ENCODE measurements at places on chromosomes 12 and 14.

DNA sequence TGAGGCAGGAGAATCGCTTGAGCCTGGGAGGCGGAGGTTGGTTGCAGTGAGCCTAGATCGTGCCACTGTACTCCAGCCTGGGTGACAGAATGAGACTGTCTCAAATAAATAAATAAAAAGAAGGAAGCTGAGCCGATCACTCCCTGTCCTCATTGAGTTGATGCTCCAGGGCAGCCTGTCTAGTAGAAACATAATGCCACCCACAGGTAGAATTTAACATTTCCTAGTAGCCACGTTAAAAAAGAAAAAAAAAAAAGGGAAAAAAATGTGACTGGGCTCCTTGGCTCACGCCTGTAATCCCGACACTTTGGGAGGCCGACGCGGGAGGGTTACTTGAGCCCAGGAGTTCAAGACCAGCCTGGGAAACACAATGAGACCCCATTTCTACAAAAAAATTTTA, 135.7 kb downstream of the SCARB1 start:
- no peak for DNase-seq

DNA sequence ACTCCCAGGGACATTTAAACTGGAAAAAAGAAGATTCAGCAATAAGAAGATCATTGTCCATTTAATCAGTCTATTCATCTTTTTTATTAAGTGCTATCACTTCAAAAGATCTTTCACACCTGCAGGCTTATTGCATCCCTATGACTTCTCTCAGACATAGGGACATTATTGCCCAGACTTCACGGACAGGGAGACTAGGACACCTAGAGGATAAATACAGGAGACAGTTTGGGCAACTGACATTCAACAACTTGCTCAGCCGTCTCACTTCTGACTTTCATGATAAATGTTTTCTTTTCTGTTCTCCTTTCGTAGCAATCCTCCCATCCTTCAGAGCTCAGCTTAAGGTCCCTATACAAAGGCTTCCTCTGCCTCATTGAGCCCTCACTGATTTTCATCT, 84.3 kb downstream of the TMEM30B start:
- no peak for DNase-seq

- no peak for DNase-seq
These were observed 416.2 kb downstream of the C12orf50 start for GRCh38 chr12:87612996-87613395.

DNA sequence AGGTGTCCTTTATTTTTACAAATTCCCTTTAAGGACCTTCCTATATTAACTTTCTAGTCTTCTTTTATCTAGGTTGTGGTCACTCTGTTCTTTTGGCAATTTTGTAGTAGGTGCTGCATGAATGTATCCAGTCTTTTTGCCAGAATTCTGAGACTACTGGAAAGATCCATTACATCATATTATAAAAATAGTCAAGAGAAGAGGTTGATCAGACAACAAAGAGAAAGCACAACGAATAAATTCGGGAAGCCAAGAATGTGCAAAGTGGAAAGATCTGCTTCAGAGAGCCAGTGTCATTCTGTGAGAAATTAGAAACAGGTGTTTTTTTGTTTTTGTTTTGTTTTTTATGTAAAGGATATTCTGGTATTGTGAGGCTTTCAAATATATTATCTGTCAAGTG, 15.8 kb upstream of the SLC16A7 start:
- no peak for DNase-seq

DNA sequence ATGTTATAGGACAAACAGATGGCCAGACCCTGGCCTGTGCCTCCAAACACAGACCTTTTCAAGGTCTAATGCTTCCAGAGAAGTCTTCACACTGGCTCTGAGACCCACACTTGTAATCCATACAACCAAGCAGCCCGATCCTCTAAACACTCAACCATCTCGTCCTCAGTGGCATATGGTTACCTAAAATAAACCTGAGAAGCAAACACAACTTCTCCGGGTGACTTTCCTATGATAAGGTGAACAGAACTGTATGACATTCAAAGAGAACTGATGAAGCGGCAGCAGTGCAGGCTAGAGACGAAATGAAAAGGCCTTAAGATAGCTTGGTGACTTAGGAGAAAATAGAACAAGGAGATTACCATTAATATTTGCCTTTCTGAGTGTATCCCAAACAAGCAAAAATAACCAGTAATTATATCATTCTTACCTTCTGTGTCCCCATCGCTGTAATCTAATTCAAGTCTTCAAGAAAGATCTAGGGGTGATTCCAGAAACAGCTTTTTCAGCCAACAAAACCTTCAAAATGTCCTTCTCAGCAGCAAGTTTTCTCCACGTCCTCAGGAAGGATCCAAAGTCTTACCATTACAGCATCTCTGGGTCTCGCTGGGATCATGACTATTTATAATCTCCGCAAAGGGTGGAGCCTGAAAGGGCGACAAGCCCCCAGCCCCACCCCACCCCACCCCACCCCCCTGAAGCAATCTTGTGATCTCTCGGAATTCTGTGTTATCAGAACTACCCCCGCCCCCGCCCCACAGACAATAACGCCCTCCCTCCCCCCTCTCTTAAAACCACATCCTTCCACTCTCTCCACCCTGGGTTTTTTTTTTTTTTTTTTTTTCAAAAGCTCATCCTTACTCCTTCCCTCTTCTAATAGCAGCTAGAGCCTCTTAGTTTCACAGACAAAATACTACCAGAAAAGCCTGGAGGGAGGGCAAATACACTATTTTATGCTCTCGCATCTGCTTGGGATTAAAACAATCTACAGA, at the start of gene SLC2A3:
Gene SLC2A3, minus strand, starts transcription at position 598 of the 992 bp plus-strand sequence. Its CDS starts 153 bp downstream, at position 445.
- DNase-seq: peak; percentile 73

DNA sequence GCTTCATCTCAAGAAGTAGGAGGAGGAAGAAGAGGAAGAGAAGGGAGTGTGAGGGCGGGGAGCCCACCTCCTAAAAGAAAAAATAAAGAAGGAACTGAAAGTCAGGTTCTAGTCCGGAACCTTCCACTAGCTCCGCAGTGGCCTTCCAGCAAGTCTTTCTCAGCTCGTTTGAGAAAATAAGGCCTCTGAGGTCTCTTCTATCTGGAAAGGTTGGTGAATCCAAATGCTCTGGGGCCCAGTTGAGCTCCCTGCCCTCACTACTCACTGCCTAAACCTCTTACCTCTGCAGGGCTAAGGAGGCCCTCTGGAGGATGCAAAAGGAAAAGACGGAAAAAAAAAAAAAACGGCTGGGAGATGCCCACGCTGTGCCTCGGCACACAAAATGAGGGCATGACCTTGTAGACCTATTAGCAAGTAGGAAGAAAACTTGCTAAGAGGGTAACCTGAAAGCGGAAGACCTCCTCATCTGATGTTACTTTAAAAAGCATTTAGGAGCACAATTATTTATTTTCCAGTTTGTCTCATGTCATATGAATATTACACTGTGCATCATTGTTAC, 35.9 kb downstream of the FBLN5 start:
- no peak for DNase-seq

DNA sequence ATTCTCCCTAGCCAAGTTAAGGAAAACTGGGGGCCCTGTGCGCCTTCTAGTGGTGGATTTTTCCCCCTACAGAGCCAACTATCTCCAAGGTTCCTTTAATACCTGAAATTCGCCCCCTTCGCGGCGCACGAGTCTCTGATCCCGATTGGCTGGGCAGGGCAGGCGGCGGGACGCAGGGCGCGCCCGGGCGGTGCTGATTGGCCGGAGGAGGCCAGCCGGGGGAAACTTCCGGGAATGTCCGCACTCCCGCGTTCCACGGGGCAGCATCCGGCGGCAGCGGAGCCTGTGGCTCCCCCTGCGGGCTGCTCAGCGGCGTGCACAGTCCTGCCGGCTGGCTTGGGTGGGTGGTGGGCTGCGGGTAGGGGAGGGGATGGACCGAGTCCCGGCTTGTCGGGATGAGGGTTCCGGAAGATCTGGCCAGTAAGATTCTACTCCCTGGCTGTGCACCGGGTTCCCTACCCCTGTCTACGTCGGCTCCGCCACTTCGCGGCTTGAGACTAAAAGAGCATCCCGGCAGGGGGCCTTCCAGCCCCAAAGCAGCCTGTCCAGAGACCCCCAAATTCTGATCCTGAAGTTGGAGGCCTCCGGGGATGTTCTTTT, at the start of gene NABP2:
Gene NABP2, plus strand, starts transcription at position 241 of the 600 bp plus-strand sequence. CDS start 515 bp downstream, outside the sequence.
- DNase-seq: peak; percentile 80

DNA sequence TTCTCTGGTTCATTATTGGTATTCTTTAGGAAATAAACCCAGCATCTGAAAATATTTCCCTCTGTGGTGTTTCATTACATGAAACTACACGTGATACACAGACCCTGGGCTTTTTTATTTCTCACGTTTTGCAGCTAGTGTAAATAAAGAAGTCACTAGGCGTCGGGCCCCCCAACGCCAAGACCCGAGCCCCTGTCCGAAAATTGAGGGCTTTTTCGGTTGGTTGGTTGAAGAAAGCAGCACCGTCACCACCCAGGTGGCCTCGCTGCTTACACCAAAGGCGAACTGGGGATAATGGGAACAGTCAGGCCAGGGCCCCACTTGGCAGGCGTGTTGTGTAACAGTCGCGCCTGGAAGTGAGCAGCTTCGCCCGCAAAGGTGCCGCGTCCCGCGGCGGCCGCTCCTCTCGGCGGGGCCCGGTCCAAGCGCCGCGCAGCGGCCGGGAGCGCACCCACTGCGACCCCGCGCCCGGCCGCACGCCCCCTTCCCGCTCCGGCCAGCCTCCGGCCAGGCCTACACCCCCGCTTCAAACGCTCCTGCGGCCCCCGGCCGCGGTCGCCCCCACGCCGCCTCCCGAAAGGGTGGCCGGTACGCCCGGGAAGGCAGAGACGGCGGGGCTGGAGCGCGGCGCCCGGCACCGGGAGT, 1.2 kb downstream of the DUSP16 start:
- DNase-seq: peak; percentile 32

GRCh38 chr14:104694991-104695659, 5.7 kb downstream of the INF2 start:
- no peak for DNase-seq

GRCh38 chr14:44895716-44896115, 66.0 kb downstream of the KLHL28 start:
- DNase-seq: no peak

DNA sequence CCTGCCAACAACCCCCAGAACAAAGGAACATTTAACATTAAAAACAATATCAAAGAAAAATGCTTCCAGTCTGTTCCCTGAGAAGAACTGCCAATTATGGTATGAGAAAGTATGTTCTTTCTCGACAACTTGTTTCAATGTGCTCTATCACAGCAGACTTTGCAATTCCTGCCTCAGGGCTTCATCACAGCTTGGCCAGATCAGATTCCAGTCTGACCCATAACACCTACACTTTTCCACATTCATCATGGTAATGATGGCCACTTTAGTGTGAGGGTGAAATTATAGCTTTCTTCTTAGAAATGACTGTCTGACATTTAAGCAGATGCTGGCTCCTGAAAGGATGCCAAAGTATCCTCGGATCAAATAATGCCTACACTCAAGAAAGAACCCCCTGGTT, 17.0 kb downstream of the NEK9 start:
- no peak for DNase-seq

DNA sequence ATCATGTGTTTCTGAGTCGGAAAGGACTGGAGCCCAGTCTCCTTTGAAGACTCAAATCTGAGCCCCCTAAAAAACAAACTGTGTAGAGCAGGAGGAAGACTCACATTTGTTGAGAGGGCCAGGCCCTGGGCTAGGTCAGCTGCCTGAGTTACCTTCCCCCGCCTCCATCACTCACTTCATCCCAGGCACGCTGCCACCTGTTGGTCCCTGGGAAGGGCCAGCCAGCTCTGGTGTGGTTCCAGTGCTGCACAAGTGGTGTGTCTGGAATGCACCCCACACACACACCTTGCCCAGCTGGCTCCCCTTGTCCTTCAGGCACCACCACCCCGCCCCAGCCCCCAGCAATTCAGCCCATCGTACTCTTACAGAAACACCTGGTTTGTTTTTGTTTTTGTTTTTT, 9.0 kb downstream of the MVK start:
- no peak for DNase-seq

DNA sequence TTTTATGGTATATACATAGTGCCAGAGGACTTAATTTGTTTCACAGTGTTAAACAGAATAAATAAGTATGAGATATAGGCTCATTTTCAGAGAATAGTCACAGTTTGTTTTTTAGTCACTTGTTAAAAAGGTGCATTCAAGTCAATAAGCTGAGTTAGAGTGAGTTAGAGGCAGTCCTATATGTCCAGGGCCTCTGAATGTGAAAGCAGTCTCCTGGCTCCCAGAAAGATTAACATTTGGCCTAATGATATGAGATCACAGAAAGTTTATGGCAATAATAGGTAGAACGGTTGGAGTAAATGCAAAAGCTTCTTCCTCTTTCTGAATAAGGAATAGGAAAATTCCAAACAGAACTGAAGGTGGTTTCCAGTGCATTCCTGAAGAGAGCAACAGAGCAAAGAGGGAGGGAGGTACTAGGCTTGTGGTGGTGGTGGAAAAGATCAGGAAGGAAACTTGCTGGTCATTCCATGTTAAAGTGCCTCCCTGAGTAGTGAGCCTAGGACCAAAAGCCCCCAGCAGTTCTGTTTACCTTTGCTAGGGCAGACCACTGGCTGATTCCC, 54.4 kb downstream of the SLC38A4 start:
- no peak for DNase-seq

GRCh38 chr12:102888511-102888910, 28.5 kb downstream of the PAH start:
- DNase-seq: no peak

GRCh38 chr12:22684140-22685118, 59.5 kb downstream of the ETNK1 start:
- no peak for DNase-seq
